Activated CD4-positive, alpha-beta T cell treated with anti-CD3 and anti-CD28 coated beads, Interleukin-2, Interleukin-6, amounts not matched to agents 100 ng/mL and 50 ng/mL, durations not matched to agents 16 hours and 8 hours (primary cell): ENCODE measurements at places on chromosomes 12 and 14.

GRCh38 chr14:96252999-96253539, 2.9 kb upstream of the BDKRB1 start:
- DNase-seq, result no peak

- peak; percentile 70 for DNase-seq
Observed at GRCh38 chr14:37594238-37594970, 645 bp downstream of the FOXA1 start.

DNA sequence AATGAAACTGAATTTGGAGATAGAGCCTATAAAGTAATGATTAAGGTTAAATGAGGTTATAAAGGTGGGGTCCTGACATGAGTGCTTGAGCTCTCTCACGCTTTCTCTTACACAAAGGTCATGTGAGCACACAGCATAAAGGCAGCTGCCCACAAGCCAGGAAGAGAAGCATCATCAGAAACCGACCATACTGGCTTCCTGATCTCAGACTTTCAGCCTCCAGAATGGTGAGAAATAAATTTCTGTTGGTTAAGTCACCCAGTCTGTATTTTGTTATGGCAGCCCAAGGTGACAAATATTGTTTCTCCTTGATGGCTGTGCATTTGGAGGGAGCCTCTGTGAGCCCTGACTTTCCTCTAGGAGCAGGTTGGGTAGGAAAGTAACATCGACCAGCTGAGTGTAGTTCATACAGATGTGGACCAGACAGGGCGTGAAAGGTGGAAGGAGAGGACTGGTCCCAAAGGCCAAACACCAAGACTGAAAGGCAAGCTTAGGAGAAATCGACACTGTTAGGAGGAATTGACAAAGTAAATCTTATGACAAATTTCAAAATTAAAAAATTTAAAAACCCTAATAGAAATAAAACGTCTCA, 97.6 kb upstream of the SLC38A2 start:
- peak; percentile 39 for DNase-seq

- no peak for DNase-seq
Observed at GRCh38 chr14:62889364-62889763, 155.9 kb downstream of the KCNH5 start.

DNA sequence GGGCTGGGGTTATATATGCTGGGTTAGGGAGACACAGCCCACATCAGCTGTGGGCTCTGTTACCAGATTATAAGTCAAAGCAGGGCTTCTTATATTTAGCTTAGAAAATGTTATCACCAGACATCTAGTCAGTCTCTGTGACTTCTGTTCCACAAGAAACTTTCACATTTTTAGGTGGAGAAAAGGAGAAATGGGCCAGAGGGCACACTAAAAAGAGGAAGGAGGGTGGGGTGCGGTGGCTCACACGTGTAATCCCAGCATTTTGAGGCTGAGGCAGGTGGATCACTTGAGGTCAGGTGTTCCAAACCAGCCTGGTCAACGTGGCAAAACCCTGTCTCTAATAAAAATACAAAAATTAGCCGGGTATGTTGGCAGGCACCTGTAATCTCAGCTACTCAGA, 28.0 kb upstream of the SLC38A1 start:
- no peak for DNase-seq

GRCh38 chr14:67703997-67704396, 2.3 kb downstream of the RDH12 start:
- no peak for DNase-seq

DNA sequence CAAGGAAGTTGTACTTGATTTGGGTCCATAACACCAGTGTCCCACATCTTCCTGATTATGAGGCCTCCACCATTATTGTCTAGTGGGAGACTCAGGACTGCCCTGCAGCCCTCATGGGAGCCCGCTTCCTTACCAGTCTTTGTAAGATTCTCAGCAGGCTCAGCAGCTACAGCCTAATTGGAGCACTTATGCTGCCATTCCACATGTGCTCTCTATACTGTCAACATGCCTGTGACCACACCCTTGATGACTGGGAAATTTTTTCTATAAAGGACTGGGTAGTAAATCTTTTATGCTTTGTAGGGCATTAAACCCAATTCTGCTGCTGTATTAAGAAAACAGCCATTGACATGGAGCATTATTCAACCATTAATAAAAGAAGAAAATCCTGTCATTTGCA, 145.5 kb upstream of the IGF1 start:
- DNase-seq, result no peak

GRCh38 chr14:98218218-98218617, 1053.8 kb downstream of the BCL11B start:
- no peak for DNase-seq

DNA sequence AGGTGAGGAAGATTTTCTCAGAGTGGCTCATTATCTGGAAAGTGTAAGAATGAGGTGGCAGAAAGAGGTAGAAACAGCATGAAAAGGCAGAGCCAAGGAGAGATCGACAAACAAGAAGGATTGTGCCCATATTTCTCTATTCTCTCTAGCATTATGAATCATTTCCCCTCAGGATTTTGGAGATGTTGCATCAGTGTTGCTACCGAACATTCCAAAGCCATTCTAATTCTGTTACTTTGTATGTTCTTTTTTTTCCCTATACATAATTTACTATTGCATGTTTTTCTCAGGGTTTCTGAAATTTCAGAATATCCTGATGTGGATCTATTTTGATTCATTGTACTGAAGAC, 61.4 kb downstream of the KICS2 start:
- DNase-seq, result no peak

DNA sequence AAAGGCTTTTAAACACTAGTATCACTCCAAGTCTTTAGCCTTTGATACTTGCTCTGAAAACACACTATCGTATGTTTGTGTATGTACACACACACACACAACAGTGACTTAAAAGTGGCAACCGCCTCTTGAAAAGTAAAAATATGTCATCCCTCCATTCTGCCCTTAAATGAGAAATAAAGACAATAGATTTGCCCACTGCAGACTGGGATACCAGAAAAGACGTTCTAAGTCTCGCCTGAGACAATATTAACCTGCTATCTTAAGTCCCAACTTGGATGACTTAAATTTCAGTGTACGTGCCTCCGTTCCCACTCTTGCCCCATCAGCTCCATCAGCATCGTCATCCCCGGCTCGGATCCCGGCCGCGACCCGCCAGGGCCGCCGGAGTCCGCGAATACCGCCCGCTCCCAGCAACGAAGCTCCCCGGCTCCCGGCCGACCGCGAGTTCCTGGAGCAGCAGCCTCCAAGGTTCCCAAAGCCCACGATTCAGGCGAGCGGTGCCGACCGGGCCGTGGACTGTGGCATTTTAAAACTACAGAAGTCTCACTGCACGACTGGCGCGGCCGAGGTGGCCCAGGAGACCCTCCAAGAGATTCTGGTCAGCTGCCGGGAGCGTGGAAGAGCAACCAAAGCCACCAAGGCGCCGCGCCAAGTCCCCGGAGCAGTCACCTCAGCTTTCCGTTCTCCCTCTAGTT, 2.8 kb upstream of the ARID2 start:
- peak; percentile 44 for DNase-seq

DNA sequence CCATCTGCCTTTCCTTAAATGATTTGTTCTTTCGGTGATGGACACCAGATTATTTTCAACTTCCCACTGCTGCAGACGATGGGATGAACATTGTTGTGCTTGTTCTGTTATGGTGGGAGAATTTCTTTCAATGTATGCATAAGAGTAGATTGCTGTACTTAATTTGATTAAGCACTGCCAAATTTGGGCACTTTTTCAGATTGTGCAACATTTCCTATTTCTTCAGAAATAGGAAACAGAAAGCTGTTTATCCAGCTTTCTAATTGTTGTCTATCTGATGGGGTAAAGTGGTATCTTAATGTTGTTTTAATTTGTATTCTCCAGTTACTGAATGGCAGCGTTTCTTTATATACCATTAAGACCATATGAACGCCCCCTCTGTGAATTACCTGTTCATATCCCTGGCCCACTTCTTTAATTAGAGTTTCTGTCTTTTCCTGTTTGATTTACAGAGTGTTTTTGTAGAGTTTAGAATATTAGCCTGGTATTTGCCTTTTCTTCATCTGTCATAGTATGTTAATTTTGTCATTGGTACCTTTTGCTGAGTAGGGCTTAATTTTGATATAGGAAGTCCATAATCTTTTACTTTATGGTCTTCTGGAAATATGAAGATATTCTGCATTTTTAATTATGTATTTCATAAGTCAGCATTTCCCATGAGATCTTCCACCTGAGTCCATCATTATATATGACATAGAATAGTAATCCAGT, 59.6 kb downstream of the DIP2B start:
- DNase-seq, result no peak

DNA sequence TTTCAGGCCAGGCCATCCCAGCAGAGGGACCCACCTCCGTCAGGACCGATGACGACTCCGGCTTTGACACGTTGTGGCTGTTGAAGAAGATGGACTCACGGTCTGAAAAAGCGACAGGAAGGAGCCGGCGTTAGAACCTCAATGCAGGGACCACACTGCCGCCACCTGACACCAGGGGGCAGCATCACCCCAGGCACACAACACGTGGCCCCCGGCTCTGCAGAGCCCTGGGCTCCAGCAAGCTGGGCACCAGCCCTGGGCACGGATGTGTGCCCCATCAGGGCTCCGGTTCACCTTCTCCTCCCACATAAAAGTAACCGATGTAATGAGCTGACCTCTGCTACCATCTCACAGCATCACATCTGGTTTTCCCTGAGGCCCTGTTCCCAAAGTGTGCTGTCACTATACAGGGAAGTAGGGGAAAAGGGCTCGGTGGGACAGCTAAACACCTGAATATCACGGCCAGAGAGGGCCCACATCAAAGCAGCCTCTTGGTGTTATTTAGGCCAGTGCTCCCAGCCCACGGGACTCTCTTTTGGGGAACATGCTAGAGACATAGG, 29.0 kb downstream of the CHGA start:
- peak; percentile 89 for DNase-seq

- no peak for DNase-seq
Observed at GRCh38 chr12:117595751-117596150, 234.3 kb upstream of the NOS1 start.

- no peak for DNase-seq
Observed at GRCh38 chr12:101813117-101813516, 17.6 kb downstream of the GNPTAB start.

DNA sequence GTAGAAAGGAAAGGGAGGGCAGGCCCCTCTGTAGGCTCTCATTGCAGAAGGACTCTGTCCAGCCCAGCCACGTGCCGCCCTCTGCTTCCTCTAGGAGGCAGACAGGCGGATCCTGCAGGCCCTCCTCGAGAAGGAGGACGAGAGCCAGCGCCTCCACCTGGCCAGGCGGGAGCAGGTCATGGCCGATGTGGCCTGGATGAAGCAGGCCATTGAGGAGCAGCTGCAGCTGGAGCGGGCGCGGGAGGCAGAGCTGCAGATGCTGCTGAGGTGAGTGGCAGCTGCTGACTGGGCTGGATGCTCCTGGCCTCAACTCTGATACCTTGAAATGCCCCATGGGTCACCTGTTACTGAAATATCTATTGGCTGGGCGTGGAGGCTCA, 10.9 kb downstream of the TCHP start:
- DNase-seq, result peak; percentile 32

DNA sequence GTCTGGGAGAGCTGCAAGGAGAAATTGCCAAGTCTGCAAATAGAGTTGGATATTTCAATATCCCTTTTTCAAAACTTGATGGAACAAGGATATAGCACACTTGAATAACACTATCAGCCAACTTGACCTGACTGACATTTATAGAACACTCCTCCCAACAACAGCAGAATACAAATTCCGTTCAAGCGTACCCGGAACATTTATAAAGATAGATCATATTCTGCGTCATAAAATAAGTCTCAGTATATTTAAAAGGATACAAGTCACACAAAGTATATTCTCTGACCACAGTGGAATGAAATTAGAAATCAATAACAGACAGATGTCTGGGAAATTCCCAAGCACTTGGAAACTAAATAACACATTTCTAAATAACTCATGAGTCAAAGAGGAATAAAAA, 29.0 kb upstream of the MEG3 start:
- DNase-seq, result no peak

DNA sequence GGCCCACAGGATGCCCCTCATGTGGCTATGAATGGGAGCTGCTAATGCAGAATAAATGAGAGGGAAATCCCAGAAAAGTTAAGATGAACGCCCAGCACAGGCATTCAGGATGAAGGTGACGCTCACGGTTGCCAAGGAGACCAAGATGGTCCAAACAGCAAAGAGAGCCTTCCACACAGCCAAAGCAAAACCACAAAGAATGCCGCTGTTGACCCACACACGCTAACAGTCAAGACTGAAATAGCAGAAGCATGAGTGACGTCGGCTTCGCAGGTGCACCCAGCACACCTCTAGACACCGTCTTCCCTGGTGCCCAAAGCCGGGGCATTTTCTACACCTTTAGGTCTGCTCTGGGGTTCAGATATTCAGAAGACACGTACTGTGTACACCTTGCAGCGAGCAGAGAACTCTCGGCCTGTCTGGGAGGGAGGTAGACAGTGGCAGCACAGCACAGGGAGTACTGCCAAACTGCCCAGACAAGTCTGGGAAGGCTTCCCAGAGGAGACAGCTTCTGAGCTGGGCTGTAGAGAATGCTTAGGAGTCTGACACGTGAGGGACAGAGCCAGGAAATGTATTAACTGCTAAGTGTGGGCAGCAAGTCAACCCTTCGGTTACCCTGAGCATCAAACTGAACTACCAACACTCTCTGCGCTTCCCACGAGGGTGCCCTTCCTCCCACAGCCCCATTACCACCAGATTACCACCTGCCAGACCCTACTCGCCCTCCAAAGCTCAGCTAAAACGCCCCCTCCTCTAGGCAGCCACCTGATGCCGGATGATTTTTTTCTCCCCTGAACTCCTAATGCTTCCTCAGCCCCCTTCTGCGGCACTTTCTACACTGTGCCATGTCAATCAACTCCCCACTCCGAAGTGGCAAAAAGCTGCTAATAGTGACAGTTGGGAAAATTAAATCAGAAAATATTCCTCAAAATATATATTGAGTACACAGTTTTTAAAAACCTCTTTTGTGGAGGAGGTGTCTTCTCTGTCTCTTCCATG, 50.1 kb downstream of the CCDC88C start:
- peak; percentile 78 for DNase-seq

DNA sequence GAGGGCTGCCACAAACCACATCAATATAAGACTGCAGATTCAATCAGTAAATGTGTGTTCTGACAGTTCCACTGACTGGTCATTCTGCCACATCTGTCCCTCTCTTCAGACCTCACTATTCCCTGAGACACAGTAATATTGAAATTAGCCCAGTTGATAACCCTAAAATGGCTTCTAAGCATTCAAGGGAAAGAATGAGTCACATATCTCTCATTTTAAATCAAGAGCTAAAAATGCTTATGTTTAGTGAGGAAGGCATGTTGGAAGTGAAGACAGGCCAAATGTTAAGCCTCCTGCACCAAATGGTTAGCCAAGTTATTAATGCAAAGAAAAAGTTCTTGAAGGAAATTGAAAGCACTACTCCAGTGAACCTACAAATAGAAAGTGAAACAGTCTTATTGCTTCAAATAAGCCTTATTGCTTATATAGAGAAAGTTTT, 24.5 kb upstream of the KIF21A start:
- peak; percentile 73 for DNase-seq

GRCh38 chr14:99716850-99717681, 33.0 kb downstream of the CYP46A1 start:
- no peak for DNase-seq

GRCh38 chr12:49651855-49652254, 28.5 kb downstream of the PRPF40B start:
- no peak for DNase-seq
